ENCODE measurements at places on chromosomes 3 and 15.

DNA sequence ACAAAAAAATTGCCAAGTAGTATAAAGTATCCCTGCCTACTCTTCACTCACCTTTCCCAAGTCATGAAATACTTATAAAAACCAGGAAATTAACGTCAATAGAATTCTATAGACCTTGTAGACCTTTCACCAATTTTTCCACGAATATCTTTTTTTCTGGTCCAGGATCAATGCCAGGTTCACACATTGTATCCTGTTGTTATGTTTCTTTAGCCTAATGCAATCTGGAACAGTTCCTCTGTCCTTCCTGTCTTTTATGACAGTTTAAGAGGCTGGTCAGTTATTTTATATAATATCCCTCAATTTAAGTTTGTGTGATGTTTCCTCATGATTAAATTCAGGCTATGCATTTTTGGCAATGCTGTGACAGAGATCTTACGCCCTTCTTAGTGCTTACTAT is 63.2 kb upstream of the MAGI1 start:
- DNase-seq: no peak

DNA sequence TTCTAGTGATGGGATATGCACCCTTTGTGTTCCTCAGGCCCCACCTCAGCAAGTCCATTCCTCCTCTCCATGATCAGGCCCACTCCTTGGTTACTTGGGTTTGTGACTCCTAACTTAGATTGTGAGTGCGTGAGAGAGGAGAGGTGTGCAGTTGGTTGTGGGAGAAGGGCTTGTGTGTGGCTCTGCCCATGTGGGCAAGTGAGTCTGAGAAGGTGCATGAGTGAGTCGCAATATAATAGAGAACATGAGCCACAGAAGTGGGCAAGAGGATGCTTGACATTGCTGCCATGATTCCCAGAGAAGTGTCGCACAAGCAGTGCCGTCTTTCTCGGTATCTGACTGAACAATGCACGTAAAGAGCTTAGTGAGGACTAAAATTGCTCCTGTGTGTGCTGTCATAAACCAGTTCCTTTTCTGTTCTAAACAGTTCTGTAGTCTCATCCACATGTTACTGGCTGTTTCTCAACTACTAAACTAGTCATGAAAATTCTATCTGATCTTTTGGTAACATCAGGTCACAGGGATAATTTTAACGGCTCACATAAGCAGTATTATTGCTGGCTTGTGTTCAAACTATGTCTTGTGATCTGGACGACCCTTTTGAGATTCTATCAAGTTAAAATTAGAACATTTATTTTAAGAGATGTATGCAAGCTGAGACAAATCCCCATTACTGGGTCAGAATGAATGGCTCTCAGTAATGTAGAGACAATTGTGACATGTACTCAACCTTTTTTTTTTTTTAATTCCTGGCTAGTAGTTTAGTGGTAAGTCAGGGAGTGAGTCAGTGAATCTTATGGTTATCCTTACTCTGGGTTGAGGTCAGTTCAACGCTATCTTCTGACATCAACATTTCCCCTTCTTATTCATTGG is 25.6 kb downstream of the GYG1 start:
- DNase-seq: no peak

GRCh38 chr15:64137226-64137833 is 14.2 kb upstream of the SNX22 start:
- DNase-seq: no peak

GRCh38 chr3:150989208-150989607 is 16.7 kb upstream of the CLRN1 start:
- DNase-seq: no peak

DNA sequence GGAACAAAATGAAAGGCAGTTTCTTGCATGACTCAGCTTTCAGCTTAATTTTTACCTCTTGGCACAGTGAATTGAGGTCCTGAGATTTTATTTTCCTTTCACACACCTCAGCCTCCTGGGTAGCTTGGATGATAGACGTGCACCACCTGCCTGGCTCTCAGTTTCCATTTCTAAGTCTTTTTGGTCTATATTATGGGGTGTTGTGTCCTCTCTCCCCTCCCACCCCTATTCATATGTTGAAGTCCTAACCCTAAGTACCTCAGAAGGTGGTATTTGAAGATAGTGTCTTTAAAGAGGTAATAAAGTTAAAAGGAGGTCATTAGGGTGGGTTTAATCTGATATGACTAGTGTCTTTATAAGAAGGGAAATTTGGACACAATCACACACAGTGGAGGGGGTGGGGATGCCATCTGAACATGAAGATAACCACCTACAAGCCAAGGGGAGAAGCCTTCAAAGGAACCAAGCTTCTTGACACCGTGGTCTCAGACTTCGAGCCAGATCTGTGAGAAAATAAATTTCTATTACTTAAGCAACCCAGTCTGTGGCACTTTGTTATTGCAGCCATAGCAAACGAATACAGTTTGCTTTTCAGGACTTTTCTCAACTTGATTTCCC is 85.2 kb downstream of the STRIT1 start:
- no peak for DNase-seq

- no peak for DNase-seq
Measured at GRCh38 chr3:162512488-162512887, 1015.9 kb downstream of the OTOL1 start.

GRCh38 chr3:159785273-159785708 is 203.3 kb upstream of the IL12A start:
- DNase-seq: peak; percentile 76

DNA sequence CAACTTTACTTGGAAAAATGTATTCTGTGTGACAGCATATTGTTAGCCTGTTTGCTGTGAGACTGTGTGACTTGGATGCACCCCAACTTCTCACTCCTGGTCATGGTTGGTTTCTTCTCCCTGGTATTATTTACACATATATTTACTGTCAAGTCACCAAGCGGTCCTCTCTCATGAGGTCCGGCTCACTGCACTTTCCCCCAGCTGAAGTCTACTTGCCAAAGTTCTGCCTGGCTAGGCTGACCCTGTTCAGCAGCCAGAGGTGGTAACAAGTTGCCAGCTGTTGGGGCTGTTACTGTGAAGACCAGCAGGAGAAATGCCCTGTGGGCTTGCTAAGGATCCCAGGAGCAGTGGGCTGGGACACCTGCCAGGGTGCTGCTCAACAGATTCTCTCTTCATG is 337.5 kb downstream of the MFSD1 start:
- no peak for DNase-seq

- DNase-seq: no peak
Measured at GRCh38 chr15:80635953-80636352, 59.2 kb upstream of the ABHD17C start.

DNA sequence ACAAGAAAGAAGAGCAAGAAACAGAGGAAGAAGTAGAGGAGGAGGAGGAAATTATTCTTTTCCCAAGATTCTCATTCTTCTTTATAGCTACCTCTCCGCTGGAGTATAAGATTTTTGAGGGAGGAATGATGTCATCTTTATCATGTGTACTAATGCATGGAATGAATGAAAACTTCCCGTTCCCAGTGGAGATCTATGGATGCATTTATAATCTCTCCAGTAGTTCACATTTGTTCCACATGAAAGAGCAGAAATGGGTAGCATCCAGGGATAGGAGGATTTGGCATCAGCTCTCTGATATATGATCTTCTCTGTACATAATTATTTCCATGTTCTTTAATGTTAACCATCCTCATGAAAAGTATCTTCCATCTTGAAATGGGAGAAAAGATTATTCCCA is 244.4 kb downstream of the ADAMTSL3 start:
- no peak for DNase-seq

- DNase-seq: no peak
Measured at GRCh38 chr3:195893516-195893915, 14.8 kb downstream of the TNK2 start.

DNA sequence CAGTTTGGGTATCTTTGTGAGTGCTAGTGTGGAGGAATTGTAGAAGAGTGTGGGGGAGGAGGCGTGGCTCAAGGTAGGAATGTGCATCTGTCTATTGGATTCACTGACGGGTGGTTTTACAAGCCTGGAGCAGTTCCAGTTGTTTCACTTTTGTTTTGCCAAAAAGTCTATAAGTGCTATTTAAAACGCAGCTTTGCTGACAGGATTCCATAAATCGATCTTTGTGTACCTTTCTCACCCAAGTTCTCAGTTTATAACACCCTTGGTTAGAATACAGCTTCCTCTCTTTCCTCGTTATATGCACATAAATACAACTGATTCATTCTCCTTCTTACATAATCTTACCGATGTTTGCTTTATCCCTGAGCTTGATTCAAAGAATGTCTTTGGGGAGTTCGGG is 123.2 kb upstream of the UBE2E2 start:
- peak; percentile 15 for DNase-seq

- DNase-seq: peak; percentile 88
Measured at GRCh38 chr3:111859974-111860859, 1.2 kb downstream of the PHLDB2 start.

- no peak for DNase-seq
Measured at GRCh38 chr3:129211345-129211744, 27.6 kb upstream of the CNBP start.

DNA sequence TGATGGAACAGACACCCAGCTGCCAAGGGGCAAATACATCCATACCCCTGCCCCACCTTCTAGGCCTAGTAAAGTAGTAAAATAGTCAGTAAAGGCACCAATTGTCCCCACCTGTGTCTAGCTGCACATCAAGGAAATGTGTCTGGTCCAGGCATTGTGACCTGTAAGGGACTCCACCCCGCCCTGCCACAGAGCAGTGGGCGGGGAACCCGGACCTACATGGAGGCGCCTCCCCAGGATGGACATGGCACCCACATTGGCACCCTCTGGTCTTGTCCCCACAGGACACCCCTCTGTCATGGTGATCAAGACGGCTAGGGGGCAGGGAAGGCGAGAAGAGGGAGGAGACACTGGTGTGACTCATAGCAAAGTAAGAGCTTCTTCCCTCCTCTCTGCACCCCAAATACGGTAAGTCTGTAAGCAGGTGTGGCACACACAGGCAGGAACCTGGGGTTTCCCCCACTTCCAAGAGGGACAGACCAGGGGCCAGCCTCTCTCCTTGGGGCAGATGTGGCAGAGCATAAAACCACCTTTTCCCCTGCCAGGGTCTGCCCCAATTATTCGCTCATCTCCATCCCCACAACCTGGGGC is 13.5 kb upstream of the LINGO1 start:
- DNase-seq: no peak

DNA sequence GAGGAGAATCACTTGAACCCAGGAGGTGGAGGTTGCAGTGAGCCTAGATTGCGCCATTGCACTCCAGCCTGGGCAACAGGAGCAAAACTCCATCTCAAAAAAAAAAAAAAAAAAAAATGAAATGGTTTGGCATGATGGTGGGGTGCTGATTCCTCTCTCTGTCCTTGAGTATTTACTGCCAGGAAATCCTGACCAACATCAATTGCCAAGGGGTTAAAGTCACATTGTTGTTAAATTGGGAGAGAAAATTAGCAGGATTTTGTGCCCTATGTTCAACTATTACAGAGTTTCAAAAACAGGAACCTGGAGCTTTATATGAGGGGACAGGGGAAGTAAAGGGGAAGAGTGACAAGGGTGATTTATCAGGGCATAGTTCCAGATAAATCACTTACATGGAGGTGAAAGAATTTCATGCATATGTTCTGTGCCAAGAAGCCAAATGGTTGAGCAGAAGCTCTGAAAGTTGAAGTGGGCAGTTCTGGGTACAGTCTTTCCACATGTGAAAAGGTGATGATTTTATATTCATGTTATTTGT is 70.5 kb upstream of the TSEN2 start:
- no peak for DNase-seq

GRCh38 chr15:33040496-33040895 is 154.0 kb downstream of the FMN1 start:
- no peak for DNase-seq

GRCh38 chr15:82045179-82045891 is 483 bp downstream of the MEX3B start:
- peak; percentile 45 for DNase-seq

DNA sequence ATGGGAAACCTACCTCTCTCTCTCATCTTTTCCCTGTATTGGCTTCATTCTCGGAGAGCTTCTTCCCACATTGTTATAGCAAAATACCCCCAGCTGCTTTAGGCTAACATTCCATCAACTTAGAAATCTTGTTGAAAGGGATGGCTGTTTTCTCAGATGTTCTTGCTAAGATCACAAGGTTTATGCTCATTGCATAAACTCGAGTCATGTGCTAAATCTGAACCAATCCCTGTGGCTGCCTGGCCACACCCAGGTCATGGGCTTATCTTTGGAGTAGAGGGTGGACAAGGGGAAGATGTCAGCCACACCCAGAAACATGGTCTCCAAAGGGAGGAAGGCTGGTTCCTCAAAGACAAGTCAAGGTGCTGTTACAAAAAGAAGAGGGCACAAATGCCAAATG is 150.6 kb upstream of the UMPS start:
- no peak for DNase-seq

DNA sequence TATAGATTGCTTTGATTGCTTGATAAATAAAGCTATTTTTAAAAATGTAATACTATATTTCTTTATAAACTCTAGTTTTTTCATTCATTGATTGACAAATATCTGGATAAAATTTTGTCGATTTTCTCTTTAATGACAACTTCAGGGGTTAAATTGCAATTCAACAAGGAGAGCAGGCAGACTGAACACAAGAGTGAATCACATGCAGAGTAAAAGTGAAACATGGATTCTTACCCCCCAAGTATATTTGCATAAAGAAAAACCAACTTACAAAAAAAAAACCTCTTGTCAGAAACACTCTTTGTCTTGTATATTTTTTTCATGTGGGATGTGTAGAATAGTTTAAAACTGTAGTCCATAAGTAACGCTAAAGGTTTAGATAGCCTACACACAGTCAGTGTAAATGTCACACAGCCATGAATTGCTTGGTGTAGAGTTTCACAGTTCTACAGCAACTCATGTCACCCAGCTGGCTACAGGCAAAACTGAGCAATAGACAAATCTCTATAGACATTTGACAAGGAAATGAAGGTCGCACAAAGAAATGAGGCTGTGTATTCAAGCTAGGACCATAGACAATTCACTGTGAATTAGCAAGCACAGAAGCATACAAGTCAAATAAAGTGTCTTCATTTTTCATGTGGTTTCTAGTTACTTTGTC is 141.6 kb downstream of the THRB start:
- DNase-seq: no peak

GRCh38 chr3:173892547-173892946 is 495.0 kb downstream of the NLGN1 start:
- no peak for DNase-seq

- DNase-seq: no peak
Measured at GRCh38 chr3:69737392-69737791, 1.9 kb upstream of the MITF start.

- no peak for DNase-seq
Measured at GRCh38 chr3:42612217-42612616, 11.7 kb downstream of the NKTR start.

GRCh38 chr3:183576487-183577107 is 21.1 kb upstream of the KLHL6 start:
- DNase-seq: no peak

Measured in A549 (cell line).